GM20000 (cell line): ENCODE measurements at places on chromosomes 5 and 9.

DNA sequence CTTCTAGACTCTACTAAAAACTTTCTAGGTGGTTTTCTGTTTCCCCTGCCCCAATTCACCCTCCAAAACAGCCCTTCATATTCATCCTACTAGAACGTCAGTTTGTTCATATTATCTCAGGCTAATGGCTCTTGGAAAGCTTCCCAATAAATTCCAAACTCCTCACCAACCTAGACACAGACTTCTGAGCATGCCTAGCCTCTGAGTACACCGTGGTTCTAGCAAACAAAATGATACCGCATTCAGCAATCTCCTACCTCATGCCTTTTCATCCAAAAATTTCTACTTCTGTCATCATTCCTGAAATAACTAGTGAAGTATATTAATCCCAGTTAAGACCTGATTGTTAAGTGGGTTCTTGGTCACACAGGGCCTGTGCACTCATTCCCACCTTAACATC, 46.5 kb upstream of the NR5A1 start:
- no peak for DNase-seq

DNA sequence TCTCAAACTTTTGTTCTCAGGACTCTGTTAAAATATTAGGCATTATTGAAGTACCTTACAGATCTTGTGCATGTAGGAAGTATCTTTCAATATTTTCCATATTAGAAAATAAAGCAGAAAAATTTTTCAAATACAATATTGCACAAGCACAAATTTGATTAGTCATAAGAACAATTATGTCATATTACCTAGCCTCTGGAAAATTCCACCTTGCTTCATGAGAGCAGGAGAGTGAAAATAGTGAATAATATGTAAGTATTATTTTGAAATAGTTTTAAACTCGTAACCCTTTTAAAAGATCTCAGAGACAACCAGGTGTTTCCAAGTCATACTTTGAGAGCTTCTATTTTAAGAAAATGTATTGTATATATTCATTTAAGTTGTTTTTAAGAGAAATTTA, 1672.9 kb upstream of the ACO1 start:
- DNase-seq = no peak

GRCh38 chr5:129244478-129244877, 149.9 kb downstream of the ISOC1 start:
- DNase-seq = no peak

DNA sequence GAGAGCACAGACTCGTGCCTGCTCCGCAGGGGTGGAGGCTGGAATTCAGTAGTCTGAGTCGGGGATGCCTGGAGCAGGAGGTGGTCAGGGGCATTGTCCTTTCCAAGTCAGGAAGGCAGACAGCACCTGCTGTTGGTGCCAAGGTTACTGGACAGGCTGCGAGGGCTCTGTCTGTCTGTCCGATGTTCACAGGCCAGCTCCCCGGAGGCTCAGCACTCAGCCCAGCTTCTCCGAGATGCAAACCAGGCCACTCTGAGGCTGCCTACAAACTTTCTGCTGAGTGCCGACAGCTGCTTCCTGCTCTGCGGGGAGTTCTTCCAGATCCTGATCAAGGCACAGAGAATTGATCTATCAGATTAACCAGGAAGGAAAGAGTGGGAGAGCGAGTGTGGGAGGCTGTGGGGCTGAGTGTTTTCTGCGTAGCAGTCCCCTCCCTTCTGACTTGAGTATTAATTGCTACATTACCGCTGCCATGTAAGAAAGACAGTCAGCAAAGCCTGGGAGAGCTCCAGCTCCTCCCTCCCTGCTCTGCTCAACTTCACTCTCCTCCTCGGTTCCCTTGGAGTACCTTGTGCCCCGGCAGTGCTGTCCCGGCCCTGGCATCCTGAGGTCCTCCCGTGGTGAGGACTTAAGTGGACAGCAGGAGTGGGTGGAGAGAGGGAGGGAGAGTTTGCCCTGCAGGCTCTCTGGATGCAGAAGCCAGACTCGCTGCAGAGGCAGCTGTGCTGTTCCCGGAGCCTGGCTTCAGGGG, 36.0 kb downstream of the KCNMB1 start:
- DNase-seq = no peak

DNA sequence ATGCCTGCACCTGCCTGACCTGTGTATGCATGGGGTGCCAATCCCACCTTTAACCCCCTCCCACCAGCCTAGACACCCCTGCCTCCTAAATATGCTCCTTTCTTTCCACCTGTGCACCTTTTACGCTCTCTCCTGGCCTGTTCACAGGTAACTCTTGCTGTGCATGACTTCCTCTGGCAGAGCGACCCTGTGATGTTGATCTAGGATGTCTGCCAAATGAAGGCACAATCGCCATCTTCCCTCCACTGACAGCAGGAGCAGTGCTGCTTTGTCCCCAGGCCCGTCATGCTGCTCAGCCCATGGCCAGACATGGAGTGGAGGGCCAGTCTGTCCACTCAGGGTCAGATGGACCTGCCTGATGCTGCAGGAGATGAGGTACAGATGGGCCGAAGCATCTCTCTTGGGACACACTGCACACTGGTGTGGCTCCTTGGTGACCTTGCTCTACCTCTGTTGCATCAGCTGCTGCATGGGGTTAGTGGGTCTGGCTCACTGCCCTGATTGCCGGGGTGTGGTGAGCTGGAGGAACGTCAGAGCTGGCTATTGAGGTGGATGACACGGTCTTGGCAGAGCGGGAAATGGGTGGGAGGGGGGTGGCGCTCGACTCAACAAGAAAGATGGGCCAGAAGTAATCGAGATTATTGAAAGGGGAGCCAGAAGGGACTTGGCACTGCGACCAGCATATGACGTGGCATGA, 101.7 kb upstream of the PITX1 start:
- no peak for DNase-seq

DNA sequence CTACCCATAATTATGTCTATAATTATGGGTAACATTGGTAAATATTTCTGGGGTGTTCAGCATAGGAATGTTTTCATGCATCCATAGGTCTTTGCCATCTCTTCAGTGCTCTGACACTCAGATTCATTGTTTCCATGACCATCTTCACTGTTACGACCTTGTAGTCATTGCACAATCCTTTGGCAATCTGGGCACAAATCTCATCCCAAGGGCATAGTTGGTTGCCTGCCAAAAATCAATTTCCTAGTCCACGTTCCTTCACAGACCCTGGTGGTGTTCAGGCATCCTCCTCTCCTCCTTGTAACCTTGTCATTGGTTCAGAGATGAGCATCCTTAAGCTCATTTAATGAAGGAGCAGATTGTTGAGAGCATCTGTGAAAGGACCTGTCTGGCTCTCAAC, 1400.7 kb downstream of the CDH12 start:
- no peak for DNase-seq

DNA sequence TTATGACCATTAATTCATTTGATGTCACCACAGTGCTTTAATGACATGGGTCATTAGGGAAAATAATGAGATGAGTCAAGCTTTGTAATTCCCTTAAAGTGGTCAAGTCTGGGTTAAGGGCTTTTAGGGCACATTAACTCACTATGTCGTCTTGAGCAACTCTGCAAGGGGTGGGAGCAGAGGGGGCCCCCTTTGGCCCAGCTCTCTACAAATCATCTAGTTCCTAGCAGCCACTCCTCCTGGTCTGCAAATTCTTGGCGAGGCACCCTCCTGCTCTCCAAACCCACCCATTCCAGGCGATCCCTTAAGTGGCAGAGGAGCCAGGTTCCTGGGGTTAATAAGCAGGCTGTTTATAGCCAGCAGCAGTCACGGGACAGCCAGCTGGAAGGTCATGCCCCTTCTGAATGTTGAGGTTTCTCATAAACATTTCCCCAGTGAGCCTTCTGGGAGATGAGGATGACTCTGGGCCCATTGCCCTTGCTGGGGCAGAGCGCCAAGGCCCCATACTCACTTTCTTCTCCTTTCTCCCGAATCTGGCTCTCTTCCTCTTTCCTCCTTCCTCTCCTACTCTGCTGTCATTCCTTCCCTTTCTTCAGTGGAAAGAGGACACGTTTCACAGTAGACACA, 14.3 kb upstream of the GPX3 start:
- no peak for DNase-seq

DNA sequence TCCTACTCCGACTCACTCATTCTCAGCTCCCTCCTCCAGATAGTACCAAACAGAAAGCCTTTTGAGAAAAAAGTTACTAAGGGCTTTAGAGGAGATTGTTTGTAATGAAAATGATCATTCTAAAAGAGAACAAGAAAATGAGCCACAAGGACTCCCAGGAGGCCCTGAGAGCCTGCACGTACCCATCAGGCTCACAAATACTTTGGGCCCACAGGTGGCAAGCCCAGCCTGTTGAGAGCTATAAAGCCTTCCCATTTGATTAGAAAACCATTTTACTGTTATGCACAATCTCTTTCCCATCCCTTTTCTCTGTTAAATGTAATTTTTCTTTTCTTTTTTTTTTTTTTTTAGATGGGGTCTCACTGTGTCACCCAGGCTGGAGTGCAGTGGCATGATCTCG, 136.1 kb downstream of the LHFPL2 start:
- DNase-seq = no peak

- DNase-seq = no peak
Observed at GRCh38 chr9:136345281-136346156, 18.0 kb downstream of the DNLZ start.

GRCh38 chr9:115599898-115600297, 481.9 kb upstream of the TNC start:
- DNase-seq = no peak

DNA sequence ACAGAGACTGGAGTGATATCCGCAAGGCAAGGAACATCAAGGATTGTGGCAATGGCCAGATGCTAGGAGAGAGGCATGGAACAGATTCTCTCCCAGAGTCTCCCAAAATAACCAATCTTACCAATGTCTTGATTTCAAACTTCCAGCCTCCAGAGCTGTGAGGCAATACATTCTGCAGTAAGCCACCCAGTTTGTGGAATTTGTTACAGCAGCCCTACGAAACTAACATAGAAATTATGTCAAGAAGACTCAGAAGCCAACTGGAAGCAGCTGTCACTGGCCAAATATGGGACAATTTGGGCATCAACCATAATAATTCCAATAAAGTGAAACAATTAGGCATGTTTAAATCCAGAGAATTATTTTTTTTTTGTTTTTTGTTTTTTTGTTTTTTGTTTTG, 271.1 kb downstream of the NDUFS4 start:
- no peak for DNase-seq

DNA sequence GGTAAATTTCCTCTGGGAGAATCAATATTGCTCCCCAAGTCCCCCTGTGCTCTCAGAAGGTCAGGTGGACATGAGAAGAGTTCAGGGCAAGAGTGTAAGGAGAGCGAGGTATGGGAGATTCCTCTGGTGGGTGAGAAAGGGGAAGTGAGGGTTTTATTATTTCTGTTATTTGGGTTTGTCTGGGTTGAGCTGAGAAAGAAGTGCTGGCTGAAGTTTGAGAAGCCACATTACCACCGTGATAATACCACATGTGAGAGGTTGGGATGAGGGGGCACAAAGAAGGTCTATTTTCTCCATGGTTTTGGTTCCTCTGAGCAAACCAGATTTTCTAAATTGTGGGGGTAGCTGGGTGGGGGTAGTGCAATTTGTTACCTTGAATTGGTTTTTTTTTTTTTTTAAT, 350.4 kb downstream of the OSTF1 start:
- no peak for DNase-seq

DNA sequence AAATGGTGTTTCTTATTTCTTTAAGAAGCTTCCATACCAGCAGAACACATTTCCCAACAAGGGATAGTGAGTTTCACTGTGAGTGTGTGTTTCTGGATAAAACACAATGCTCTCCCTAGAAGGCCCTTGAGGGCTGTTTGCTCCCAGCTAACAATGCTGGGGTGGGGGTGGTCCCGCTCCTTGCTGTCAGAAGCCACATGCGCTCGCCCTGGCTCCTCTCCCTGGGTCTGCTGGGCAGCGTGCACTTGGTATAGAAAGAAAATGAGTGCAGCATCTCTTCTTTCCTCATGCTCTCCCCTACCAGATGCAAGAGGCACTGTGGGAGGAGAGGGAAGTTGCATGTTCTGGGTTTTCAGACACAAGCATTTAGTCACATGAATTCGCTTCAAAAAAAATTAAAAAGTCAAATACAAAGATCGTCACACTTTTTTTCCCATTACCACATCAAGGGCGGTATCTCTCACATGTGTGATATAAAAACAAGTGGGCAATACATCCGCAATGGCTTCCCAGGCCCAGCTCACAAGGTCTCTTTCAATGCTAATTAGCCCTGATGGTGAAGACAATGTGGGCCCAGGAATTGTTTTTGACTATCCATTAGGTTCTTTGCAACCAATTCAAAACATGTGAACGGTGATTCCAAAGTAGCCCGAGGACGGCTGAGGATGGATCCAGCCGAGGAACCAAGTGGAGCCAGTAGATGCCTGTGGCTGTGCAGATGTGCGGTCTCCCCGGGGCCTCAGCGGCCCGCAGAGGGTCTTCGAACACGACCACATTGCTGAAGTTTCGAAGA, 603.6 kb downstream of the IRX1 start:
- no peak for DNase-seq

GRCh38 chr9:97405551-97405950, 6.3 kb upstream of the TDRD7 start:
- no peak for DNase-seq

GRCh38 chr9:87564791-87565241, 67.1 kb downstream of the DAPK1 start:
- no peak for DNase-seq

DNA sequence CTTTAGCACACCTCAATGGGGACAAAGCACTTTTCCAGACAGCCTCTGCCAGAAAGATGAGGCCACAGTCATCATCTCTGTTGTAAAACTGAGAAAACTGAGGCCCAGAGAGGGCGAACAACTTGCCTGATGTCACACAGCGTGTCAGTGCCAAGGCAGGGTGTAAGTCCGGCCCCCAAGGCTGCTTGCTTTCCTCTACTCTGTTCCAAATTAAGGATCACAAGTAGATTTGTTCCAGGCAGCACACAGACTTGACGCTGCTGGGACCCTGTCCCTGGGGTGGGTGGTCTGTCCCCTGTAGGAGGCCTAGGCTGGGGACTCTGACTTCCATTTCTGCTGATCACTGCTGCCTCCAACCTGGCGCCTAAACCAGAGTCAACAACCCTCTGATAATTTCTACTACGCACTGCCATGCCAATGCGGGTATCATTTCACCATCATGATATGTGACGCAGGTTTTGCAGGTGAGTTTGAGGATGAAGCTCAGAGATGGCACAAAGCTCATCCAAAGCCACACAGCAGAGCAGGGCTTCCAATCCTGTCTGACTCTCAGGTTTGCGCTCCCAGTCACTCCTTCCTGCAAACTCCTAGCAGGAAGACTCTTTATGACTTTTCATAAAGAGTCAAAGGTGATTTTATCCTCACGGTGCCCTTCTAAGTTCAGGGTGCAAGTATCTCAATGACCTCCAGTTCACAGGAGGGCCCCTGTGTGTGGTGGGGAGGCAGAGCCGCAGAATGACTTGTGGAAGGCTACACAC, 13.5 kb upstream of the RALGDS start:
- DNase-seq = no peak

- no peak for DNase-seq
Observed at GRCh38 chr9:128128836-128129590, 1.5 kb upstream of the PTGES2 start.

DNA sequence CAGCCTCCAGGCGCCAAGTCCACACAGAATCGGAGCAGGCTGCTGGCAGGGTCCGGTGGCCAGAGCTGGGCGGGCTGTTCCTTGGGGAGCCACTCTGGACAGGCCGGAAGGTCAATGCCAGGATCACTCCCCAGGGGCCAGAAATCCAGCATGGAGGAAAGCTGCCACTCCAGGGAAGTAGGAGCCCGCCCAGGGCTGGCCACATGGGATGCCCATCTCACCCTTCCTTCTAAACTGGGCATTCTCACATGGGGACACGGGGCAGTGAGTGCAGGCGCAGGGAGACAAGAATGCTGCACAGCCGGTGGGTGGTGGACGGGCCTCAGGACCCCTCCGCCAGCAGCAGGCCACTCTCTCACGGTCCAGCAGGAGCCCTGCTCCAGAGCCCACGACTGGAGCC, 58.2 kb downstream of the ADAMTS2 start:
- no peak for DNase-seq
